ENCODE measurements at places on chromosomes 5 and 9. TPM values are rescaled to one million over a fixed set of nuclear protein-coding genes. Genes with fewer than 3 reads are reported as not detected.

The CD14 gene
- total RNA-seq, result 17.4 TPM

The CKMT2 gene
- total RNA-seq, result 9.8 TPM

The GFI1B gene
- 0.38 TPM for total RNA-seq

The TMEFF1 gene
- total RNA-seq, result not detected

The STING1 gene
- 28.2 TPM for total RNA-seq

The GARIN3 gene
- not detected for total RNA-seq

The IL5 gene
- total RNA-seq, result not detected

The SPATA31C1 gene
- not detected for total RNA-seq

The SLC36A1 gene
- 4.8 TPM for total RNA-seq

The ADAMTS2 gene
- total RNA-seq, result 10.6 TPM

The TMEM252 gene
- total RNA-seq, result not detected

The AGXT2 gene
- not detected for total RNA-seq

The KCNN2 gene
- total RNA-seq, result 1.3 TPM

The C5orf46 gene
- total RNA-seq, result 45.6 TPM

The IFNK gene
- total RNA-seq, result not detected

The NFIB gene
- 68.7 TPM for total RNA-seq

The OTP gene
- not detected for total RNA-seq

The IDNK gene
- 5.5 TPM for total RNA-seq

The COL5A1 gene
- total RNA-seq, result 14.7 TPM

Data from lower leg skin (tissue), 4 donors.